ENCODE measurements at places on chromosomes 2 and 18.

- no peak for DNase-seq
Measured at GRCh38 chr2:201220102-201220570, 37.2 kb downstream of the CASP10 start.

- DNase-seq, result no peak
Measured at GRCh38 chr2:157839162-157839801, 36.8 kb downstream of the ACVR1 start.

- no peak for DNase-seq
Measured at GRCh38 chr2:219254590-219255201, 978 bp upstream of the TUBA4A start.

- no peak for DNase-seq
Measured at GRCh38 chr2:100676346-100676745, 113.6 kb downstream of the PDCL3 start.

DNA sequence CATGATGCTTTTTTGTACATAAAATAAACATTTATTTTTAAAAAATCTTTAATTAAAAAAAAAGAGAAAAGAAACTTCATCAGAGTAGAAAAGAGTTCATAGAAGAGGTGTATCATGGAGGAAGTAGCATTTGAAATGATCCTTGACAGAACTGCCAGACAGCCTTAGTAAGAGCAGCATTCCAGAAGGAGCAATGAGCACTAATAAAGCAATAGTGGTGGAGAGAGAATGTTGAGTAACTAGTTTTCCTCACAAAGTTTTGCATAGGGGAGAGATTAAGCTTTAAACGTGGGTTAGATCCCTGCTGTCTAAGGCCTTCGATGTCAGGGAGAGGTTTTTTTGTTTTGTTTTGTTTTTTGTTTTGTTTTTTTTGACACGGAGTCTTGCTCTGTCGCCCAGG, 29.8 kb upstream of the METTL21A start:
- no peak for DNase-seq

GRCh38 chr2:230660294-230661060, 52.2 kb upstream of the CAB39 start:
- DNase-seq, result no peak

DNA sequence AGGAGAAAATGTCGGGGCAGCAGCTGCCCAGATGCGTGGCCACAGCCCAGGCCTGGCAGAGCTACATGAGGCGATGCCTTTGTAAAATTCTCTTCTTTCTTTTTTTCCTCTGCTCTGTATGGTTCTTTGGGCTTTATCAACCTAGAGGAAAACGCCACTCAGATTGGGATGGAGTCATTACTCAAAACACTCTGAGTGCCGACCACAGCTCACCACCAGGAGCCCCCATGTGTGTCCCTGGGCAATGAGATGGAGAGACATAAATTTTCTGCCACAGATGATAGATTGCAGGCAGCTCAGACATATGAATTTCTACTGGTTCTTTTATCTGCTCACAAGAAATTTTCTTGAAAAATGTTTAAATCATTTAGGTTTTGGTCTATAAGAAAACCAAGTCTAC, 56.0 kb downstream of the PARD6G start:
- DNase-seq, result no peak

- no peak for DNase-seq
Measured at GRCh38 chr2:10668402-10669012, 21.3 kb downstream of the NOL10 start.

GRCh38 chr2:232230560-232230959, 148.0 kb upstream of the ALPP start:
- DNase-seq, result no peak

DNA sequence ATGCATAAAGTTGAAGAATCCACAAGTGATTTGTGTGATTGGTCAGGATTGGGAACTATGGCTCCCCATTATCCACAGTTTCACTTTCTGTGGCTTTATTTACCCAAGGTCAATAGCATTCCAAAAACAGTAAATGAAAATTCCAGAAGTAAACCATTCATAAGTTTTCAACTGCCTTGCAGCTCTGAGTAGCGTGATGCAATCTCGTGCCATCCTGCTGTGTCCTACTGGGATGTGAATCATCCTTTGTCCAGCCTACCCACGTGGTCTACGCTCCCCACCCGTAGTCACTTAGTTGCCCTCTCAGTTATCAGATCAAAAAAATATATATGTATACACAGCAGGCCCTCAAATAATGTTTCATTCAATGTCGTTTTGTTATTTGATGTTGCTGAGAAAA, 89.0 kb upstream of the DLGAP1 start:
- DNase-seq, result no peak

DNA sequence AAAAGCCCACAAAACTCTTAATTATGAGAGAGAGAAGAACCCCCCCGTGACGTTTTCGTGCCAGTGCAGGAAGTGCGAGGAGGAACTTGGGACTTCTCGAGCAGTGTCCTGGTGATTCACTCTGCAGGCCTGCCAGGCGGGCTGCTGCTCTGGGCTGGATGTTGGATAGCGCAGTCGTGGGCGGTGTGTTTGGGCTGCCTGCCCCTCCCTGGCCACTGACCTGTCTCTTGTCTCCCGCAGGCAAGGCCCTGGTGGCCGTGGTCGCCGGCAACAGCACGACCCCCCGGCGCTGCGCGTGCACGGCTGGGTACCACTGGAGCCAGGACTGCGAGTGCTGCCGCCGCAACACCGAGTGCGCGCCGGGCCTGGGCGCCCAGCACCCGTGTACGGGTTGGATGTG, 29.0 kb downstream of the TNFRSF11A start:
- no peak for DNase-seq

- no peak for DNase-seq
Measured at GRCh38 chr2:138116456-138116855, 152.2 kb downstream of the HNMT start.

DNA sequence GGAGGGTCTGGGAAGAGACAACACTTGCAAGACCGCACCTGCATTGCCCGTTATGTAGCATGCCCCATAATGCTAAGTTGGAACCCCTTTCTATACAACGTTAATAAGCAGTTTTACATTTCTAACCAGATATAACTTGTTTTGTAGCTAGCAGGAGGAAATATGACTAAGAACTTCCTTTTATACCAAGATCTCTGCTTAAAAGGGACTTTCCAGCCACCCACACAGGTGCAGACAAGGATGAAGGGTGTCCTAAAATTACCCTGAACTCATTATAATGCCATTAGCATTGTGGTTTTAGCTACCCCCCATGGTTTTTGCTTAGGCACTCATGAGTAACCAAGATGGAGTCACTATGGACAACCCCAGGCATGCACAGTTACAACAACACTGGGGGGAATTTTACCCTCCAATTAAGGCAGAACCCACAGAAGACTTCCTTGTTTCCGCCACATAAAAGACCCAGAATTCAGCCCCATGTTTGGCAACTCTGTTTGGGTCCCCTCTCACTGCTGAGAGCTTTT, 362.8 kb downstream of the CBLN2 start:
- DNase-seq, result no peak

DNA sequence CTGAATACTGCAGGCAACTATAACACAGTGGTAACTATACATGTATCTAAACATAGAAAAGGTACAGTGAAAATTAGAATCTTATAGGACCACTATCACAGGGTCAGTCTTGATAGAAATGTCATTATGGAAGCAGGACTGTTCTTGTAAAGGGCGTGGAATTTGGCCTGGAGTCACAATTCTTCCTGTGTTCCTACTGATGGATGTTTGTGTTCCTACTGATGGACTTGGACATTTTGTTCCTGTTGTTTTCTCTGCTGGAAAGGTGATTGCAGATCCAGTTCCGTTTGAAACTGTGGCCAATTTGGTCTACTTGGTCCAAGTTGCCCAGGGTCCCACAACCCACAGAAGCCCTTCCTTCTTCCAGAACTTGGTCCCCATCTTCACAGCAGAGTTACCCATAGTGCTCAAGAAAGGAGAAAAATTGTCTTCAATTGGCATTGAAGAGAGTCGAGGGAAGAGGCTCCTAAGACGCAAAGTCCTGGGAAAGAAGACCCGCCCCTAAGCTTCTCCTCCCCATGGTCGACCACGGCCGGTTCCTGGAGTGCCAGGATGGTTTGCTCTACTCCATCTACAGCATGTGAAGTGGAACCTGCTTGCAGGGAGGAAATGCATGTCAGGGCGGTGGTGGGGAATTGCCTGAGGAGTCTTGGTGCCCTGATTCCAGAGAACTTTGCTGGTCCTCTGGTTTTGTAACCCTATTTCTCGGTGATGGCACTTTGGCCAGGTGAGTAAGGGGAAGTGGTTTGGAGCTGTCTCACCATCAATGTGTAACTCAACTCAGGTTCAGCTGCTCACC, 102.8 kb upstream of the RAB12 start:
- no peak for DNase-seq

GRCh38 chr2:121816797-121817196, 61.3 kb downstream of the TSN start:
- no peak for DNase-seq

DNA sequence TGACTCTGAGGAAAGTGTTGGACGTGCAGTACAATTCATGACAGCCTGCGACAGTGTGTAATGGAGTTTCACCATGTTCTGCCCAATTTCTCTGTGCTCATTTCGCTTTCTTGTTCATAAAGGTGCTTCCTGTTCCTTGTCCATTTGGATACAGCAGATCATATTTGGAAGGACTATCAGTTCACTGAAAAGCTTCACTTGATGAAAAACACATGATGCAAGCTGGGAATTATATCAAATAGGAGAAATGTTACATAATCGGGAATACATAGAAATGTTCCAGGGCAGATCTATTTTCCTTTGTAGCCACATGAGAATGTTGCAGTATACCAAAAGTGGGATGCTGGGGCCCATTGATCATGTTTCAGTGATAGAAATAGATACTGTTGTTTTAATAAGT, 266.3 kb upstream of the SLC14A2 start:
- DNase-seq, result no peak

- no peak for DNase-seq
Measured at GRCh38 chr18:51340332-51340731, 142.9 kb upstream of the MEX3C start.

DNA sequence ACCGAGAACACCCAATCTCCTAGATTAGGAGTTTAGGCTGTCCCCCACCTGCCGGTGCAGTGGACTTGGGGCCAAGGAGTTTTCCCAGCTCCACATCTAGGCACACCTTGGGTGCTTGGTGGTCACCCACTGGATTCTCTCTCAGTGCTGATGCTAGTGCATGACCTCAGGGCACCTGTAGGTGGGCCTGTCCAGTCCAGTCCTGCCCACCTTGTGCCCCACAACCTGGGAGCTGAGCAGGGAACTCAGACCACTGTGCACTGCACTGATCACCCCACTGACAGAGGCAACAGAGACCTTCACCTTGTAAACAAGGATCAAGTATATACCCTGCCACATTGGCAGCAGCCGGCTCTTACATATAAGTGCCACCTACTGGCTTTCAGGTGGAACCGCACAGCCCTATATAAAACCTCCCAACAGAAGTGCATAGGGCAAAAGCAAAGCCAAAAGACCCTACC, 12.7 kb upstream of the CDH19 start:
- no peak for DNase-seq

GRCh38 chr2:102806250-102806837, 44.5 kb downstream of the TMEM182 start:
- DNase-seq, result no peak

GRCh38 chr18:48165111-48165866, 234.8 kb upstream of the SMAD2 start:
- DNase-seq, result no peak

DNA sequence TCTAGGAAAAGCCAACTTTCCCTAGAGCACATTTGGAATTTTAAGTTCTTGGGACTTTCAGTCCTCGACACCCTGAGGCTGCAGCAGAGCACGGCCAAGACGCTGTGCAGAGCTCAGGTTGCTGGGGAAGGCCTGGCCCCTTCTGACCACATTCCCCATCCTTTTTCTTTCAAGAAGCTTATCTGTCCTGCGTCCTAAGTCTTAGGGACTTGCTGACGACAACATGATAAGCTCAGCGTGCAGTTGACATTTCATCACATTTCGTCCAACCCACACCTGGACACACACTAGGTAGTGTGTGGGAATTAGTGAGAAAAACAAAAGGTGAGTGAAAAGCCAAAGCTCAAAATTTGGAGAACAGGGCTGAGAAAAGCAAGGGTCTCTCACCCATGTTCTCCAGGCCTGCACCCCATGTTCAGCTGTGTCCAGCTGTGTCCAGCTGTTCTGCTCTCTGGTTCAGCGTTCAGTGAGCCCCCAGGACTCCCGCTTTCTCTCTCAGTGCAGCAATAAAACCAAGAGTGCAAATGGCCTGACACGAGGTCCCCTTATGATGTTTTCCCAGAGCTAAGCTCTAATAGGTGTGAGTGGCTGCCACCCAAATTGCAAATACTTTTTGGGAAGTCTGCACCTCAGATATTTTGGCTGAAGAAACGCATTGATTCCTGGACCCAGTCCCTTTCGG, 101.9 kb downstream of the RGPD3 start:
- DNase-seq, result no peak

GRCh38 chr2:236159778-236160170, 8.4 kb downstream of the GBX2 start:
- no peak for DNase-seq

DNA sequence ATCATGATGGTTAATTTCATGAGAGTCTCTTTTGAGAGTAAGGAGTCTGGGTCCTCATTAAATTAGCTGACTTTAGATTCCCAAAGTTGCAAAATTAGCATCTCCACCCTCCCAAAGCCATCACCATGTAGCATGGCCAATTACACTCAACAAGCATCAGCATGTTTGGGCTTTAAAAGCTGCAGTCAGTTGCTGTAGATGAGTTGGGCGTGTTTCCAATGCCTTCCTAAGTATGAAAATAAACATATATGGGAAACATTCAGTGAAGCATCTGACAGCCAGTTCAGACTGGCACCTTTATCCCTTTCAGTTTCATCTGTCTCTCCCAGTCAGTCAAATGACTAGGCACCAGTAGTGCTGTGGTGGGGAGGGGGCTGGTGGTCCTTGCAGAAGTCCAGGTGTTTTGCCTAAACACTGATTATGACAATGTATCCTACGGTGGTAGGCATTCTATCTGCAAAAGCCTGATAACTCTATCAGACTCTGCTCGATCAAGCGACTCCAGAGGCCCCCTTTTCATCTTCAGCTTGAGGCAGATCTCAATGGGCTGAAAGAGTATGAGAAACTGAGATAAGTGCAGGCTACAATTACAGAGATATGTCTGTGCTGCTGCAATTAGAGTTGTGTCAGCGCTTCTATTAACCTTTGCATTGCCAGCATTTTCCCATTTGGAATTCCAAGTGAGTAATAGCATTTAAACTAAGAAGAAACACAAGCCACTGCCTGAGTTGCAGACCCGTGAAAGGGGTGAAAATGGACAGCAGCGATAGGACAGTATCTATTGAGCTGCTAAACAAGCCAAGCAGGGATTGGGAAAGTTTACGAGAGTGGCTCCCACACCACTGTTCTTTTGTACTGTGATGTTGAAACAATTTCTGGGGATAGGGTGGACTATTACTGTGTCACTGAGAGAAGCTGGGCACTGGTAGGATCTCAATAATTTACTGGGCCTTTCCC, 67.3 kb upstream of the SPOPL start:
- DNase-seq, result no peak

DNA sequence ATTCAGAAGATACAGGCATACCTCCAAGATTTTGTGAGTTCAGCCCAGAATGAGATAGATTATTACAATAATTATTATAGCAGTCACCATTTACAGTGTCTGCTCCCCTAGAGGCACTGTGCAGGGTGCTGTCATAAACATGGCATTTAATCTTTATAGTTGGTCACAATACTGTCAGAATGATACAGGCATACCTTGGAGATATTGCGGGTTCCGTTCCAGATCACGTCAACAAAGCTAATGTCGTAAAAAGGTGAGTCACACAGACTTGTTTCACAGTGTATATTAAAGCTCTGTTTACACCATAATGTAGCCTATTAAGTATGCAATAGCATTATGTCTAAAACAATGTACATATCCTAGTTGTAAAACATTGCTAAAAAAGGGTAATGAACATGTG, 45.6 kb downstream of the ZRANB3 start:
- no peak for DNase-seq

- no peak for DNase-seq
Measured at GRCh38 chr2:225117051-225117716, 74.9 kb upstream of the DOCK10 start.
